Kasumi-1 (cell line): ENCODE measurements at places on chromosomes 1 and 21.
A peak's percentile ranks its signal among the peaks of the same experiment; 100 is the strongest.

DNA sequence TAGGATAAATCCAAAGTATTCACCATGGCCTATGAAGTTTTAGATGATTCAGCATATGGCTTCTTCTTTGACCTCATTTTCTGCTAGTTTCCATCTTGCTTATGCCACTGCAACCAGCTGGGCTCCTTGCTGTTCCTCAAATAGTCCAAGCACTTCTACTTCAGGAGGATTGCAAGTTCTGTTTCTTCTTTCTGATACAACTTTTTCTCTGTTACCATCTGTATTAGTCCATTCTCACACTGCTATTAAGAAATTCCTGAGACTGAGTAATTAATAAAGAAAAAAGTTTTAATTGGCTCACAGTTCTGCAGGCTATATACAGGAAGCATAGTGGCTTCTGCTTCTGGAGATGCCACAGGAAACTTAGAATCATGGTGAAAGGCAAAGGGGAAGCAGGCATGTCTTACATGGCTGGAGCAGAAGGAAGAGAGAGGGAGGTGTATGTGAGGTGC is 20.3 kb downstream of the PTGS2 start:
- DNase-seq = peak; percentile 46

DNA sequence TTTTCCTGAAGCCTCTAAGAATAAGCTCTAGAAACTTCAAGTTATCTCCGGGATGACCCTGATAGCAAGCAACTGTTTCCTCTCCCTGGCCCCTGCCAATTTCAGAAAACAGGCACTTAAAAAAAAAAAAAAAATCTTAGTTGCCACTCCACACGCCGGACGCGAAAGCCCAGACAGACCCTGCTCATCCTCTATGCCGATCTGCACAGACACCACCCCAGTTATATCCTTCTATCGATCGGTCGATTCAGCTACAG is 1.7 kb downstream of the ANP32E start:
- DNase-seq = no peak

DNA sequence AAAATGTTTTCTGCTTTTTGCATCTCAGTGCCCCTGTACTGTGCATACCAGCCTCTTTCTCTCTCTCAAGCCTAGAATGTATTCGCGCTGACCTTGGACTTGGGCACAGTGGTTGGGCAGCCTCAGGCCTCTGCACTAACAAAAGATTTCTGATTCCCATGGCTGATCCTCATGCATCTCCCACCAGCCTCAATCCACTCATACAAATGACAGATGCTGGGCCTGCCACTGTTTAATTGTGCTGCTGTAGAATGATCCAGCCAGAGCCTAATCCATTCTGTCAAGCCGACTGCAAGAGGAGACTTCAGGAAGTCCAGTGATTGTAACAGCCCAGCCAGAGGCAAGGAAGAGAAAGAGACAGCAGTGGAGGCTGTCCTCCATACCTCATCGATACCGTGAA is 180.8 kb downstream of the ASTN1 start:
- DNase-seq = no peak

GRCh38 chr1:19059773-19060172 is 103.3 kb upstream of the IFFO2 start:
- no peak for DNase-seq

GRCh38 chr21:46594276-46594675 is 10.6 kb downstream of the S100B start:
- no peak for DNase-seq

- no peak for DNase-seq
Observed at GRCh38 chr1:64967381-64967780, 1.0 kb upstream of the JAK1 start.

GRCh38 chr21:44090325-44090724 is 16.9 kb upstream of the PWP2 start:
- no peak for DNase-seq

- DNase-seq = no peak
Observed at GRCh38 chr1:2125350-2126211, 69.0 kb downstream of the FAAP20 start.

DNA sequence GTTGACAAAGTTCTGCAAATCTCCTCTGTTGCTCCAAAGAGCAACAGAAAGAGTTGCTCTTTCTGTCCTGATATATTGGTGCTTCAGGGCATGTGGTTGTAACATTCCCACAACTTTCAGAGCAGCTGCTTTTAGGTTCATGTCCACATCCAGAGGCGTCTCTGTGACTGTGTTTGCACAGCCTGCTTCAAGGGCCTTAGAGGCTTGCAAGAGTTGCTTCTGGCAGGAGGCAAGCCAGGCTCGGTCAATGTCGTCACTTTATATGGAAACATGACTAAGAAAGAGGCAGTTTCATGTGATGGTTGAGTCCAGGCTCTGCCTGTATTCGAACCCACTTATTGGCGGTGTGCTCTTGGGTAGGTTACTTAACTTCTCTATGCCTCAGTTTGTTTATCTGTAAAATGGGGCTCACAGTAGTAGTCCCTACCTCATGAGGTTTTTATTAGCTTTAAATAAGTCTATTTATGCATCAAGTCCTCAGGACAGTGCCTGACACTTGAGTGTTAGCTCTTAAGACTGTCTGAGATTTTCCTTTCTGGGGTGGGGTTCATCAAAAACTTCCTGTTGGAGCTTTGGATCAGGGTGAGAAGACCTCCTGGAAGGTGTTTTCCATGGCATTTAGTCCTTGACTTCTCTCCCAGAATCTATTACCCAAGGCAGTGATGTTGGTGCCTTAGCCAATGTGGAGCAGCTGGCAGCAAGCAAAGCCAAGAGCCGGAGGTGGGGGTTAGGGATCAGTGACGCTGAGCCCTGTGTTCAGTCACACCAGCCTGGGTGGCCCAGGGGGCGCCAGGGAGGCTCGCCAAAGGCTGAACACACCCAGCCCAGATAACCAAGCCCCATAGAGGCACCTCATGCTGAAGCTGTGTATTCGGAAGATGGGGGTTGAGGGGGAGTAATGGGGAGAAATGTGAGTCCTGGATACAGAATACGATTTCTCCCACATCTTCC is 18.9 kb downstream of the LHX4 start:
- no peak for DNase-seq

- peak; percentile 53 for DNase-seq
Observed at GRCh38 chr1:51729824-51730301, 113.0 kb downstream of the OSBPL9 start.

GRCh38 chr1:31483012-31483946 is 70.3 kb downstream of the SERINC2 start:
- DNase-seq = peak; percentile 80

DNA sequence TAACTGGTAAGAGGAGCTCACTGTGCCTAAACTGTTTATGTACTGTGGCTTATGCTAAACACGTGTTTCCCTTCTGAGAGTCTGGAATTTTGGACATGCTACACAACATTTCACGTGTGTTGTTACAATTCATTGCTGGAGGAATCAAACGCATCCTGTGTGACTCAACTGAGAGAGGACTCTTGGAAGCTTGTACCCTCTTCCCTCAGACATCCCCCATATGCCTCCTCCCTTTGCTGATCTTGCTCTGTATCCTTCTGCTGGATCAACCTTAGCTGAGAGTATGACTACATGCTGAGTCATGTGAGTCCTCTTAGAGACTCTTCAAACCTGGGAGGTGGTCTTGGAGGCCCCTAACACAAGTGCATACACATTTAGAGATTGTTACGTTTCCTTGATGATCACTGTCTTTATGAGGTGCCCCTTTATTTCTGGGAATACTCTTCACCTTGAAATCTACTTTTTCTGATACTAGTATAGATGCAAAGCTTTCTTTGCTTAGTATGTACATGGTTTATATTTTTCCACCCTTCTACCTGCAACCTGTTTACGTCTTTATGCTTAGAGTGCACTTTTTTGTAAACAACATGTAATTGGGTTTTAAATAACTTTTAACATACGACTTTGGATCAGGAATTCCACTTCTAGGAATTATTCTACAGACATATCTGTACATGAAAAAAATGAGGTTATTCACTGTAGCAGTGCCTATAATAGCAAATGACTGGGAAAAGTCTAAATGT is 8.7 kb downstream of the NPHP4 start:
- no peak for DNase-seq

- DNase-seq = peak; percentile 97
Observed at GRCh38 chr1:235011599-235012435, 116.8 kb downstream of the TOMM20 start.

- no peak for DNase-seq
Observed at GRCh38 chr1:109290137-109290536, 7.2 kb upstream of the PSRC1 start.

GRCh38 chr1:38786040-38786436 is 73.5 kb downstream of the RRAGC start:
- no peak for DNase-seq

- no peak for DNase-seq
Observed at GRCh38 chr1:30705698-30706097, 17.7 kb downstream of the MATN1 start.

DNA sequence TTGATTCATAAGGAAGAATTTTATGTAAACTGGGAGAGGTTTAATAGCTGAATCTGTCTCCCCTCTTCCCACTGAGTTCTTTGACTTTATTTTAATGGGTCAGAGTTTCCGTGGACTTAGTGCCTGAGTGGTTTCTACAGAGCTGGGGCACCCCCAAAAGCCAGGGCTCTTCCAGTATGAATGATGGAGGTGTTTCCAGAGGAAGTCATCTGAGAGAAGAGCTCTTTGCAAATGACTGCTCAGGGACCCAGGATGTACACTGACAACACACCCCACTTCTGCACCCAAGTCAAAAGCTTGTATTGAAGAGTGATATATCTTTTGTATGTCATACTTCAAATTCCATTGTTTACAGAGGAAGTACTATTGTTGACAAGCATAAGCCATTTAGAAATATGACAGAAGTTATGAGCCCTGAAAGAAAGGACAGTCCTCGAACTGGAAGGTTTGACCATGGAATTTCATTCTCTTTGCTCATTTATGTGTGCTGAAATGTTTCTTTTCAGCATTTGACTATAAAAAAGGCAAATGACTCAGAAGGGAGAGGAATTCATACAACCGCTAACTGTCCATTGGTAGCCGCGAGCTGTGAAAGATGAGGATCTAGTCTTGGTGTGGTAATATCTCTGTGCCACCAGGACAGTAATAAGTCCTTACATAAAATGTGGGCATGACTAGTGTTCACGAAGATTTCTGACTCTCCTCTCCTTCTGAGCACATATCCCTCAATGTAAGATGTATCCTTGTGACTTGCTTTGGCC is 25.4 kb upstream of the LMX1A start:
- DNase-seq = no peak

- DNase-seq = no peak
Observed at GRCh38 chr1:175888996-175889395, 145.6 kb upstream of the TNR start.

DNA sequence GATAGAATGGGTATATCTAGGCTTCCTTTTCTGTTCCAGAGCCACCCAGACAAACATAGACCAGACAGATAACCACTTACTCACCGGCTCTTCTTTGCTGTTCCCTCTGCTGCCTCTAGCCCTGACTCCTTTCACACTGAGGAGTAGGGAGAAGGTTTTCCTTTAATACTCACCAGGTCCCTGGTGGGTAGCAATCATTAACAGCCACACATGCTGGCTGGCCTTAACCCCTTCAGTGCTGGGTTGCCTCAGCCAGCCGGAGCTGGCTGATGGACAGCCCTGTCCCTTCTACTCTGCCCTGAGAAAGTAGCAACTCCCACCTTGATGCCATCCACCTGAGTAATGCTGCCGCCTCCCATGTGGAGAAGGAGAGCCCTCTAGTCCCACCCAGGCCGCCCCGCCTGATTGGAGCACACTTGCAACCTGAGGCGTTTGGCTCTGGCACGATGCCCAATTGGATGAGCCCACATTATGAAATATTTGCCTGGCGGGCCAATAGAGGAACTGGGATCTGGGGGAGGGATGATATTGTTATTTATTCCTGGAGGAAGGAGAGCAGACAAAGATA is 71.6 kb downstream of the PLEKHA6 start:
- DNase-seq = no peak

DNA sequence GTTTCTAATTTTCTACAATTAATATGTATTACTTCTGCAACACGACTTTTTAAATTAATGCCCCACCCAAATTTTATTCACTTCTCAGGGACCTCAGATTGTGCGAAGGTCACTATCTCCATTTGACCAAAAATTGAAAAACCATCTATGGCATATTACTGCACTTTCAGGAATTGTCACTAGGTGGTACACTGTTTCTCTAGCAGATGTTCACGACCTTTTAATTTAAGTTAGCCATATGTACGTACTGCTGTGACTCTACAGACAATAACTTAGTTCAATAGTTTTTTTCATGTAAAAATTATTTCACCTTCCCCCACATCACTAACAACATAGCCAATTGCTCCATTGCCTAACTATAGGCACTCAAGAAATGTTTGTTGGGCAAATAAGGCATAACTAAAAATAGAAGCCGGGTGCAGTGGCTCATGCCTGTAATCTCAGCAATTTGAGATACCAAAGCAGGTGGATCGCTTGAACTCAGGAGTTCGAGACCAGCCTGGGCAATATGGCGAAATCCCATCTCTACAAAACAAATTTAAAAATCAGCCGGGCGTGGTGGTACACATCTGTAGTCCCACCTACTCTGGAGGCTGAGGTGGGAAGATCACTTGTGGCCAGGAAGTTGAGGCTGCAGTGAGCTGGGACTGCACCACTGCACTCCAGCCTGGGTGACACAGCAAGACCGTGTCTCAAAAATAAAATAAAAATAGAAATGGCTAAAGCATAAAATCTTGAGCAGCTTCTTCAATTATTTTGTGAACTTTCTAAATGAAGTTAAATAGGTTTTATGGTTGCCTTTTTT is 75.7 kb upstream of the PKN2 start:
- peak; percentile 72 for DNase-seq

DNA sequence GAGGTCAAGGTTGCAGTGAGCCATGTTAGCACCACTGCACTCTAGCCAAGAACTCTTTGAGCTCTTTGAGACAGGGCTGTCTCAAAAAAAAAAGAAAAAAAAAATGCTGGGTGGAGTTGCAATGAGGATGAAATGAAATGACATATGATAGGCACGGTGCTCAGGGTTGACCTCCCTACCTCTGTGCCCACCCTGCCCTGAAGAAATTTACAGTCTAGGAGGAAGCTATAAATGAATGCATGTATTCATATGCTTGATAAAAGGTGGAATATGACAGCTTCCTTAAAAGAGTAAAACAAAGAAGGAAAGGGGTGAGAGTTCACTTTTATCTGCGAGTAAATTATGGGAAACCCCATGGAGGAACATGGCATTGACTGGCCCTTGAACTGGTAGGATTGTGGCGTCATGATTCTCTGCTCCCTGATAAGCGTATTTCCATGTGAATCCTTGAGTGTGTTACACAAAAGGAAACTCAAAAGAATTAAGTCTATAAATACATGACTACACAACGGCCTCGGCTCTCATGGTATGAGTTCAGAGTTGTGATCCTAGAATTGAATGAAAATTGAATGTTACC is 59.0 kb upstream of the RAVER2 start:
- DNase-seq = no peak

- DNase-seq = no peak
Observed at GRCh38 chr1:116679828-116680628, 12.5 kb upstream of the IGSF3 start.

DNA sequence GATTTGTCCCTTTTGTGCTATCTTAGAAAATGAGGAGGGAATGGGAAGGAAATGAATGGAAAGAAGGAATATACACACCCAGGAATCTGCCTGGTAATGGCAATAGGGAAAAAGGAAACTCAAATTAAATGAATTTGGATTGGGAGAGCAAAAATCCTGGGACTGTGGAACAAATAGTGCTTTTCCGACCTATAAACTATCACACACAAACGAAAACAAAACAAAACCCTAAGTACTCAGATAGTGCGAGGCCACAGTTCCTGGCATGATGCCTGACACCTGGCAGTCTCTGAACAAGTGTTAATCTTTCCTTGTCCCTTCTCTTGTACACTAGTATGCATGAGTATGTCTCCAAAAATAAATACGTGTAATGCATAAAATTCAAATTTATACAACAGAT is 319.8 kb upstream of the SPAG17 start:
- no peak for DNase-seq

GRCh38 chr1:171142416-171143385 is 42.4 kb upstream of the FMO2 start:
- no peak for DNase-seq
